ENCODE measurements at places on chromosomes 6 and 20.

DNA sequence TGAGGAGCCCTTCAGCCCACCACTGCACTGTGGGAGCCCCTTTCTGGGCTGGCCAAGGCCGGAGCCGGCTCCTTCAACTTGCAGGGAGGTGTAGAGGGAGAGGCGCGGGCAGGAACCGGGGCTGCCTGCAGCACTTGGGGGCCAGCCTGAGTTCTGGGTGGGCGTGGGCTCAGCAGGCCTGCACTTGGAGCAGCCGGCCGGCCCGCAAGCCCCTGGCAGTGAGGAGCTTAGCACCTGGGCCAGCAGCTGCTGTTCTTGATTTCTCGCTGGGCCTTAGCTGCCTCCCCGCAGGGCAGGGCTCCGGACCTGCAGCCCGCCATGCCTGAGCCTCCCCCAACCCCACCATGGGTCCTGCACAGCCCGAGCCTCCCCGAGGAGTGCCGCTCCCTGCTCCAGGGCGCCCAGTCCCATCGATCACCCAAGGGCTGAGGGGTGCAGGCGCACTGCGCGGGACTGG, 101.7 kb upstream of the ADGRB3 start:
- no peak for DNase-seq

- DNase-seq, result no peak
These were observed 238.8 kb upstream of the ECI2 start for GRCh38 chr6:4374216-4374615.

DNA sequence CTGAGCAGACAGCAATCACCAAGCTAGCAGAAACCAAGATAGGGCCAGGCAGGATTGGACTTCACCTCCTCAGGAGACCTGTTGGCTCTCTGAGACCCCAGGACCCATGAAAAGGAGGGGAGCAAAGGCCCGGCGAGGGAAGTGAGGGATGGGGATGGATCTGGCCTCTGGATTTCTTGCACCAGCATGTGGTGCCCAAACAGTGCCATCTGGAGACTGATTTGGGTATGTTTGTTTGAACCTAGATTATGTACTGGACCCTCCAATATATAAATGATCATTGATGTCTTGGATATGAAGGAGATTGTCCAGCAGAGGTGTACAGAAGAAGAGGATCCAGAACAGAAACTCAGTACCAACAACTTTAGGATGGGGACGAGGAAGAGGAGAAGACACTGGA, 83.4 kb upstream of the LY86 start:
- no peak for DNase-seq

DNA sequence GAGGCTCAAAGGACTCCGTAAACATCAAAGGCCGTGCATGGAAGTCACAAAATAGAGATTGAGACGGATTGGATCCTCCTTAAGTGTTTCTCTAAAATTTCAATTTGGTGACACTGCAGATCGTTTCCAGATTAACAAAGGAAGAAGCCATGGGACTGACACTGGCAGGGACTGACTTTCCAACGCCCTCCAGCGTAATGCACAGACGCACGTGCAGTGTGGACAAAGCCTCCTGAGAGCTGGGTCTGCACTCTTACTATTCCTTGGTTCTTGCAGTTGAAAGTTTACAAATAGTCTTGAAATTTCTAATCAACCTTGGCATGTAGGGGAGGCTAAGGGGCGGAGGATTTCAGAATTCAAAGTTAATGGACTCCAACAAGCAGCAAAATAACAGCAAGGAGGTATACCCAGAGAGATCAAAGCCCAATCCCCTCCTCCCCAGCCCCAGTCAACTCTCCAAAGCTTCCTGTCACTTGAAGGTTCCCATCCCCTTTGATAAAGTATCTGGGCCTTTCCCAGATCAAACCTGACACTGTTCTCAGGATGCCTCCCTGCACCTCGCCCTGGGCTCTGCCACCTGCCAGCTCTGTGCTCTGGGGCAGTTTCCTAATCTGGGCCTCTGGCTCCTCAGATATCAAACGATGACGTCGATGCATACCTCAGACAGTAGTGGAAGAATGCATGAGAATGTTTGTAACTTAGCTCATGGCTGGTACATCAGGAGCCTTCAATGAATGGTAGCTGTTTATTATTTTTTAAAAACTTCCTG, 106.5 kb upstream of the TRAF3IP2 start:
- DNase-seq, result no peak

DNA sequence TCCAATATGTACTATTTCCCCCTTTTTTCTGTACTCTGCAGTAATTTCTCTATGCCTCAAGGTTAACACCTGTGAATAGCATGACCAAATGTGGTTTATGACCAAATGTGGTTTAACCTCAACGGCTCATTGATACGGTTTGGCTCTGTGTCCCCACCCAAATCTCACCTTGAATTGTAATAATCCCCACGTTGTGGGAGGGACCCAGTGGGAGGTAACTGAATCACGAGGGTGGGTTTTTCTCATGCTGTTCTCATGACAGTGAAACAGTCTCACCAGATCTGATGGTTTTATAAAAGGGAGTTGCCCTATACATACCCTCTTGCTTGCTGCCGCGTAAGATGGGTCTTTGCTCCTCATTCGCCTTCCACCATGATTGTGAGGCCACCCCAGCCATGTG, 18.7 kb downstream of the DEK start:
- DNase-seq, result no peak

DNA sequence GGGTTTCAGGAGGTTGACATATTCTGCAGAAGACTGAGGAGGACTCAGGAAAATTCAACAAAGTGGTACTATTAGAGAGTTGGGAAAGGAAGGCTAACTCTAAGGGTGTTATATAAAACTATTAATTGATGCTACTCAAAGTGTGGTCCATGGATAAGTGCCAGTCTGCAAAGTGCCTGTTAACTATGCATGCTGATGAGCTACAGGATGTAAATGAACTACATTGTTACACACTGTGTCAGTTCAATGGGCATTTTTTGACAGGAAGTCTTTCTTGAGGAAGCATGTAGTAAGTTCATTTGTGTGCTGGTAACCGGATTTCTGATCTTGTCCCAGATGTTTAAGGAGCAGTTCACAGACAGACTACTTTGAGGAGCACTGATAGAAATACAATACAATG, 75.6 kb downstream of the KLHL32 start:
- no peak for DNase-seq

DNA sequence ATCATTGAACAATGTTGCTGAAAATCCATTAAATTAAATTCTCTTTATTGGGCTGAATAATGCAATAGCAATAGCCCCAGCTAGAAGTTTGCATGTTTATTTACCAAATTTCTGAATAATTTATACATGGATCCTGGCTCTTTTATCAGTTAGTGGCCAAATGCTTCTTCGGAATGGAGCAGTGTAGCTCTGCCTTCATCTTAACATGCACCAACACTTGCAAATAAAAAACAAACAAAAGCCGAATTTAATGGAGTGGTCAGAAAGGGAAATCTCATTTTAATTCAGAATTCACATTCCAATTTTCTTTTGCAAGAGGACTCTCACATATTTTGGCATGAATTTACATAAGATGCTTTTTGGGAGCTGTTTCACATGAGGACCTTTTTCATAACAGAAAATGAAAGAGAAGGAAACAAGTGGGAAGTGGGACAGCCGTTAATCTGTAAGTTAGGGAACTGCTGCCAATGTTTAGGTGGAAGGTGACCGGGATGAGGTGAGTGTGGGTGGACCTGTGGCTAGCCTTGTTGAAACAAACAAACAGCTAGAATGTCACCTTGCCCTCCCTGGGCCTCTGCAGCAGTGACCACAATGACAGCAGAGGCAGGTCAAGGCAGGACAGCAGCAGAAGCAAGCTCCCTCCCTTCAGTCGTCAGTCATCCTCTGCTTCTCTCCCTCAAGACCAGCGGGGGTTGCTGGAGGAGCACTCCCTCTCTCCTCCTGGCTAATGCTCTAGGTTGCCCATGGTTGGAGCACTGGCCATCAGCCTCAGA, 73.2 kb downstream of the INSM1 start:
- no peak for DNase-seq

DNA sequence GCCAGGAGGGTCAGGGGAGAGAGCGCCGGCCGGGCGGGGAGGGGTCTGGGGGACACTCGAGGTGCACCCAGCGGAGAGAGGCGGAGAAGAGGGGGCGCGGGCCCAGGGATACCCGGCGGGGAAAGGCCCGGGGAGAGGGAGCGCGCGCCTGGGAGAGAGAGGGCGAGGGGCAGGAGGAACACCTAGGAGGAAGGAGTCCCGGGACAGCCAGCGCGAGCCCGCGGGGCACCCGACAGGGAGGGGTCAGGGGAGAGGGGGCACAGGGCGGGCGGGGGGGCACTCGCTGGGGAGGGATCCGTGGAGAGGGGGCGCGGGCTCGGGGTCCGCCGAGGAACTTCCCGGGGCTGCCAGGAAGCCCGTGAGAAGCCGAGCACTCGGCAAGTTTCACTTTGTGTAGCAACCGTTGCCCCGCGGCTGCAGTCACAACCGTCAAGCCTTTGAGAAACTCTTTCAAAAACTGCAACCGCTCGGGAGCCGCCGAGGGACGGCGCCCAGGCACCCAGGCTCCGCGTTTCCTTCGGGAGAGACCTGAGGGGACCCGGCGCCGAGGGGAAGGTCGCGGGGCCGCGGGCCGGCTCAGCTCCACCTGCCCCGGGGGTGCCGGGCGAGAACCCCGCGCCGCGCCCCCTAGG, 471 bp downstream of the EZR start:
- peak; percentile 47 for DNase-seq

GRCh38 chr20:41782730-41783406, 164.7 kb upstream of the CHD6 start:
- DNase-seq, result no peak

- DNase-seq, result no peak
These were observed 862.7 kb upstream of the MAP3K7 start for GRCh38 chr6:91449539-91449938.

DNA sequence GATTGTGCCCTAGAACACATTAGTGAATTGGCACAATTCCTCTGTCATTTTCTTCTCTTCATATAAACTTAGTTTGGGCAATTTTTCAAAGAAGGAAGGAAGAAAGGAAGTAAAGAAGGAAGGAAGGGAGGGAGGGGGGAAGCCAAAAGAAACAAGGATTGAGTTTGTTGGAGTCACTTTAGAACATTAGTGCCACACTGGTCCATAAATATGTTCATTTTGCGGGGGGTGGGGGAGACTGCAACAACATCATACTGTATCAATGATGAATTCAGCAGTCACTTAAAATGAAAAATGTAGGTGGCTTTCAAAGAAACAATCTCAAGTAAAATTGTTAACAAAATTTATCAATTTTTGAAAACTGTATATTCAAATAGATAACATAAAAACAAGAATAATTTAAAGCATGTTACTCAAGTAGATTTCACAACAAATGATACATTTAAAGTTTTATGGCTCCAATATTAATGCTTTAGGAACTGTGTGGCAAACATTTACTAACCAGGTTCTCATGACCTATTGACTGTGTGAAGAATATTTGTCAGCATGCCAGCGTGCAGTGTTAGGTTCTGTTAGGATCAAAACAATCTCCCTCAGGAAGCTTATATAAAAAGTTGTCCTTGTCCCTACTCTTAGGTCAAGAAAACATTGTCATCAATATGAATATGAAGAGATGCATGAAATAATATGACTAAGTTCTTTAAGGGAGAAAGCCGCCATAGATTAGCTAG, 208.1 kb upstream of the AGPAT4 start:
- no peak for DNase-seq

DNA sequence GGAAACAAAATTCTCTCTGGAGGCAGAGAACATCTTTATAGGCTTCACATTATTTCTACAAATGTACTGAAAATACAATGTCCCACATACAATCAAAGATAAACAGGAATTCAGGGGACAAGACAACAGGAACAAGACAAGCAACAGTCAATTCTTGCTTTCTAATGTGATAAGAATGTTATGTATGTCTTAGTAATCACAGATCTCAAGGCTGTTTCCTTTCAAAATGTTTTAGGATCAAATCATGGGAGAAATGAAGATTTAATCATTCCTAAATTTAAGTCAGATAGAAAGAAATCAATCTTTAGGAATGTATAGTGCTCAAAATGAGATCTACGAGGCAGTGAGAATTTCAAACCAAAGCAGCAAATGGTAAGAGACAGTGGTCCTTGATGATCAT, 32.1 kb downstream of the NEDD9 start:
- DNase-seq, result no peak
